ENCODE measurements at places on chromosomes 5 and 9.

DNA sequence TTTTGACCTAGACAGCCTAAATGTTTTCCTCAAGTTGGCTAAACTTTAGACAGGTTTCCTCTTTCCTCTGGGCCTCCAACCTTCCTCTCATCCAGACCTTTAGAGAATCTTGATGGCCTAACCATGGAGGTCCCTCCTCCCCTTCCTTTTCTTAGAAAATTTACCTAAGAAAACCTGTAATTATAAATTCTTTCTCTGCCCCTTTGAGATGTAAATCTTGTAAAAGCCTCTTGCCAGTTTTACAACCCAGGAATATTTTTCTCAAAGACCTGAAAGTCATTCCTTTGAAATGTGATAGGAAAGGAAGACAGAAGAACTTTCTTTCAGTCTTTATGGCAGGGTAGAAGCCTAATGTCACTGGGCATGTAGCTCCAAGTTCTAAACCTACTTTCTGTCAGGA is 1752.6 kb upstream of the C9orf72 start:
- DNase-seq: no peak

GRCh38 chr5:94777056-94777880 is 158.8 kb downstream of the SLF1 start:
- no peak for DNase-seq

GRCh38 chr9:91714020-91714806 is 235.8 kb downstream of the ROR2 start:
- no peak for DNase-seq

DNA sequence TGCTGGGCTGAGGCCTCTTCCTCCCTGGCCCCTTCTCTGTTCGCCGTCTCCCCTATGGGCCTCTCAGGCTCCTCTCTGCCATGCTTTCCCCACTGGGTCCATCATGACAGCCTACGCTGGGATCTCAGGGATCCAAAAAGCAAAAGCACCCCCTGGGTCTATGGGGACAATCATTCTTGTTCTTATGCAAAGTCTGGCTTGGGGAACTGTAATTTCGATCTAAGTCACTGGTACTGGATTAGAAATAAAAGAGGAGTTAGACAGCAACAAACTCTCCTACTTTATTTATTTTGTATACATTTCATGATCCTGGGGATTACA is 86.6 kb downstream of the SLC38A9 start:
- DNase-seq: no peak

DNA sequence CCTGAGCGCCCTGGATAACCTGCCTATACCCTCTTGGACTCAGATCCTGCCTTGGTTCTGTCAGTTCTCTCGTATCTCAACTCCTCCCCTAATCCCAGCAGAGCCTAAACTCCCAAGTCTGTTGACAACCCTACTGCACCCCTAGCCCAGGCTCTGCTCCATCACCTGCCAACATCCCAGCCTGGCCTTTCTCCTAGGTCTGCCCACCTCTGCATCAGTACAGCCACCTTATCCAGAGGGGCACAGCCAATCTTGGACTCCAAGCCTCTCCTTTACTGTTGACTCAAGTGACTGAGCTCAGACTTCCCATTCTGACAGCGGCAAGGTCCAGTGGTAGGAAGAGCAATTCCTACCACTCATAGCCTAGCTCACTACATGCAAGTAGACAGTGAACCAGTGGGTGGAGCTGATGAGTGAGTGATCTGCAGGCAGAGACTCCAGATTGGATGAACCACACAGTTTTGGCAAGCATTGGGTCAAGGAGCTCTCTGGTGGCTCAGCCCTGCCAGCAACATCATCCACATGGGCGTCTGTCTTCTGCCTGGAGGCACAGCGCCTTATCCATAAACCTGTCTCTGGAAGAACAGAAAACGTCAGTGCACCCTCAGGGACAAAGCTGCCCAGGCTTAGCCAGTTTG is 26.5 kb downstream of the TRMO start:
- DNase-seq: no peak

- no peak for DNase-seq
Observed at GRCh38 chr9:136545692-136545964, 220 bp downstream of the NOTCH1 start.

DNA sequence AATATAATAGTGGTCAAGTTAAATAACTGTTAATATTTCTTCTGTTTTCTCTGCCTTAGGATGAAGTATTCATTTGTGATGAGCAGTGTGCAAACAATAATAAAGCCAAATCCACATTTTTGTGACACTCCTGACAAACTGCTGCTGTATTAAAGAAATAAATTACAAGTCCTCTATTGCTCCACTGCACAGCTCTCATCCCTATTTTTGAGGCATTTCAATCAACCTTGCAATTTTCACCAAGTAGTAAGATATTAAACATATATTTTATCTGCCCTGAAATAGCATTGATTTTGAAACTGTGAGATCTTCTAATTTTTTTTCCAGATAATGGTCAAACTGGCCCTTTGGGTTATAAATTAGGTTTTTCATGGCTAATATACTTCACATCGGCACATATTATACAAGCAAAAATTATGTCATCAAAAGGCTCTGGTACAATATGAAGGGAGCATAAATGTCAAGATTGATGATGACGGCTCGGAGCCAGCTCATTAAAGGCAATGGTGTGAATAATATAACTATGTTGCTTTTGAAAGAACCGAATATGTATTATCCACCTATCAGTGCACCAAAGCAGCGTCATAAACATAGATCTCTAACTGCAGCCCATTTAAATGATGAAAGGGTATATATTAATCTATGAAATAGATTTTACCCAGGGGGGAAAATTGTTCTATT is 764.9 kb downstream of the DNAH5 start:
- DNase-seq: no peak

GRCh38 chr5:154359221-154359573 is 86.6 kb upstream of the SAP30L start:
- no peak for DNase-seq

Data from AG04449 (cell line).